ENCODE measurements at places on chromosomes 4 and X.
A peak's percentile ranks its signal among the peaks of the same experiment; 100 is the strongest.

DNA sequence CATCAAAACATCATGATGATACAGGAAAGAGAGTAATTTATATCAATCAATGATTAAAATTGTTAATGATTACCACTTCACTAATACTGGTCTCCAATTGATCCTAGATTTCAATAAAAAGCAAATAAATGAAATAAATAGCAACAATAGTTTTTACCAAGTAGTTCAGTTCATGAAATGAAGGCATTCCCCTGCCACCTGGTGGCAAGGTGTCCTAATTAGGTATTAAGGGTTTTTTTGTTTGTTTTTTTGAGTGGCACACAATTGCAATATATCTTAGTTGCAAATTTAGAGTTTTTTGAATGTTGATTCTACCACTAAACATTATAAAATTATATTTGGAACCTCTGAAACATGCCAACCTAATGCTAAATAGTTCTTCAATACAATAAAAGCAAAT is 157.4 kb upstream of the PDE5A start:
- DNase-seq = no peak

GRCh38 chrX:136773648-136774047 is 7.1 kb downstream of the ARHGEF6 start:
- DNase-seq = no peak

- DNase-seq = no peak
Measured at GRCh38 chr4:62948108-62948507, 1461.1 kb downstream of the TECRL start.

DNA sequence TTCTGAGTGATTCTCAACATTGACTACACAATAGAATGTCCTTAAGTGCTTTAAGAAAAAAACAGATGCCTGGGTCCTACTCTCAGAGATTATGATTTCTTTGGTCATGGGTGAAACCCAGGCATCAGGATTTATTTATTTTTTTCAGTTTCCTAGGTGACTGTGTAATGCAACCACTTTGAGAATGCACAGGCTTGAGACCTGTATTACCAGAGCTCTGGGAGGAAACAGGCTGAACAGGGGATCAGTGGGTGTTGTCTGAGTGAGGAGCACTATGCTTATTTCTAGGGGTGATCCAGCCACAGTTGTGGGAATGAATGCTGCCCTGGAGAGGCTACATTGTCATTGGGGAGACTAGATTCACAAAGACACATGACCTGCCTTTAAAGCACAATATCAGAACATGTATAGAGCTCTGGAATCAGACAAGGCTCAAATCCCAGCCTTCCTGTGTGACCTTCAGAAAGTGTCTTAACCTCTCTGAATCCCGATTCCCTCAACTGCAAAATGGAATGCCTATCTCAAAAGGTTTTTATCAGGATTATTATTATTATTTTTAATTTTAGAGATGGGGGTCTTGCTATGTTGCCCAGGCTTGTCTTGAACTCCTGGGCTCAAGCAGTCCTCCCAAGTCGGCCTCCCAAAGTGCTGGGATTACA is 61.6 kb upstream of the PRPS1 start:
- no peak for DNase-seq

DNA sequence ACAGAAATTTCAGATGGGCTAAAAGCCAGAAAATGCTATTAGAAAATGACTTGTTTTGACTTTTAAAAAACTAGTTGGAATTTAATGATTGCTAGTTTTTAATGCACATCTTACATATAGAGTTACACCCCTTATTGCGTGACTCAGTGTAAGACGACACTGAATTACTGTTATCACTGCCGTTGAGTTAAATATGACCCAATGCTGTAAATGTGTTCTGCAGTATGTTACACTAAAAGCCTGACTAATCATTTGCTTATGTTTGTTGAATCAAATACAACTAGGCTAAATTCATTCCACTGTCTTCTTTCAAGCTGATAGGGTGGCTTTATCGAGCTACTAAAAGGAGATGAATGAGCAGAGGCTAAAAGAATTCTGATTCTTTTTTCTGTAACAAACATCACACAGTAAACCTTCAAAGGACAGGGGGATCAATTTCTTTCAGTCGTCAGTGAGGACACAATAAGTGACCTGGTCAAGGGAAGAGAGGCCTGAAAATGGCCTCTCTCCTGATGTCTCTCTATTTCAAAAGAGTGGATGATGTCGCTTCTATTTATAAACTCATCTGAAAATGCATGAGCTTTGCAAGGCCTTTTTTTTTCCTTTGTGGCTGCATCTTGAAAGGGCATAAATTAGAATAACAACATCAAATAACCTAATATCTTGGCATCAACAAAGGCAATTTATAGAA is 142.2 kb upstream of the KCNIP4 start:
- no peak for DNase-seq

- DNase-seq = no peak
Measured at GRCh38 chr4:139761461-139761860, 95.8 kb downstream of the MGST2 start.

DNA sequence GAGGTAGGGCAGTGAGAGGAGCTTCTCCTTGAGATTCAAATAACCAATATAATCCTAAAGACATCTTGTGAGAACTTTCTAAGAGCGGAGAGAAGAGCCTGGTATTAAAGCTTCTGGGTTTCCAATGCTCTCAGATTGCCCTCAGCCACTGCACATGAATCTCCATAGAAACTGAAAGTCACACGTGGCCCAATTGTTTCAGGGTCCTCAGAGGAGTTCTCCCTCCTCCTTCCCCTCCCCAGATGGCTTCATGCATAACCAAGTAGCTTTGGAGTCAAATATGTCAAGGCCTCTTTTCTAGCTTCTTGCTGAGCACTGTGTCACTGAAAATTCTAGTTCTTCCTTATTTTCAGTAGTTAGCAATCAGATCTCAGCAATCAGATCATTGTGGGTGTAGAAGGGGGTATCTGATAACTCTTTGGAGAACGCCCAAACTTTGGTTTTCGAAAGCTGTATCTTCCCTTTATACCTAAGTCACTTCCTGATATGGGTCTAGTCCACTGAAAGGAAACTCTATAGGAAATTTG is 2.2 kb downstream of the BTK start:
- no peak for DNase-seq

- no peak for DNase-seq
Measured at GRCh38 chr4:700587-701264, 4.9 kb upstream of the PCGF3 start.

GRCh38 chrX:51395810-51396728 is 63.4 kb downstream of the NUDT10 start:
- DNase-seq = peak; percentile 44

DNA sequence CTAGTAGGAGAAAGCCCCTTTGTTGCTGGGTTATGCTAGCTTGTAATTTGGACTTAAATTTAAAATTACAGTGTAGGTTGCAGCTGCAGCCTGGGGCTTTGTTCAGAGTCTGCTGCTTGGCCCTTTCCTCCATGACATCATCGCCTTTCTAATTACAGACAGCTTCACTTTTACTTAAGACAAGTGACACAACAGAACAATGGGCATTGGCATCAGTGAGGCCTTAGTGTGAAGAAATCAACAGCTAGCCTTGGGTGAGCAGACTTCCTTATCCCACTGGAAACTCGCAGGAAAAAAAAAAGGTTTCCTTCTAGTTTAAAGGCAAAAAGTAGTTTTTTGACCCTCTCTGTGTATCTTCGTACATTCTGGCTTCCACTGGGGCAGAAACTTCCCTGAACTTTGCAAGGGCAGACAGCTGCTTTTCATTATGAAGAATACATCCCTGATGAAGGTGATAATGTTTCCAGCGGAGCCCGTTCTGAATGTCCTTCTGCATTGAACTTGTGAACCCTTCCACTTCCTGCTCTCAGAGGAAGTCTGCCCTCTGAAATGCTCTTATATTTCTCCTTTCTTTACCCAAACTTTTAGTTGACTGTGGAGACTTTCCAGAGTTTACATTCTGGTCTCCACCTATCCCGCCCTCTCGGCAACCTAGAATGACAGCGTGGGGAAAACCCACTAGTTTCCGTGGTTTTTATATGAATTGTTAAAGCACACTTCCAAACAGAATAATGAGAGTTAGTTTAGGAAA is 123.2 kb upstream of the FAM9C start:
- peak; percentile 2 for DNase-seq

- DNase-seq = no peak
Measured at GRCh38 chrX:13666836-13667235, 13.9 kb downstream of the TCEANC start.

- no peak for DNase-seq
Measured at GRCh38 chrX:17531500-17531899, 156.5 kb downstream of the NHS start.

DNA sequence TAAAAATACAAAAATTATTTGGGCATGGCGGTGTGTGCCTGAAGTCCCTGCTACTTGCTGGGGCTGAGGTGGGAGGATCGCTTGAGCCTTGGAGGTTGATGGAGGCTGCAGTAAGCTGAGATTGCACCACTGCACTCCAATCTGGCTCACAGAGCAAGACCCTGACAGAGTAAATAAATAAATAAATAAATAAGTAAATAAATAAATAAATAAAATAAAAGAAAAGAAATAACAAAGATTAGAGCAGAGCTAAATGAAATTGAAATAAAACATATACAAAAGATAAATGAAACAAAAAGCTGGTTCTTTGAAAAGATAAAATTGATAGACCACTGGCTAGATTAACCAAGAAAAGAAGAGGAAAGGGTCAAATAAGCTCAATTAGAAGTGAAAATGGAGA is 43.1 kb downstream of the HPGD start:
- no peak for DNase-seq

DNA sequence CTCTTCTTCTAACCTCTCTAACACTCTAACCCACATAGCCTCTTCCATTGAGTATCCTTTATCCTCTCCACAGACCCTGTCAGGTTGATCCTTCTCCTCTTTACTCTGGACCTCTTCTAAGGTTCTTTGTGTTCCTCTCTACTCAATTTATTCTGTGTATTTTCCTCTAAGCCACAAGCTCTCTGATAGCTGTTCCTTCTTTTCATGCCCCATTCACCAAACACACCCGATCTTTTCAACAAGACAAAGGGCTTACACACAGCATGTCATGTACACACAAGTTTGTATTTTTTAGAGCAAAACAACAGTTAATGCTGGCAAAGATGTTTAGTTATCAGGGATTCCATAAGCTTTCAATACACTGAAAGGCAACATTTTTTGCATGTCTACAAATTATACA is 1.9 kb downstream of the SPIN2B start:
- no peak for DNase-seq

- no peak for DNase-seq
Measured at GRCh38 chr4:83221897-83222441, 62.6 kb downstream of the COQ2 start.

DNA sequence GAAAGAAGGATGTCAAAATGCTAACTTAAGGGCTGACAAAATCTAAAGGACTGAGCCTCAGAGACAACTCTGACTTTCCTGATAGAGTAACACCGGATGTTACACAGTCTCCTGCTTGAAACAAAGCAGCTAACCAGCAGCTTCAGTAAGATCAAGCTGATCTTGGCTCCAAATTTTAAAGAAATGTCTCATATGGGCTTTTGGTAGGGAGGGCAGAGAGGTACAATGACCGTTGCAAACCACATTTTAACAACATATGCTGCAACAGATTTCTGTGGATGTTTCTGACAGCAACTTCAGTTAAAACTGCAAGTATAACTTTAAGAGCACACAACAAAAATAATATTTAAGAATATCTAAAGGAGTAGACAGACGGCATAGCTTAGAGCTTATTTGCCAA is 9.1 kb downstream of the RPGR start:
- DNase-seq = no peak
